ENCODE measurements at places on chromosomes 2 and 18.
A peak's percentile ranks its signal among the peaks of the same experiment; 100 is the strongest.

GRCh38 chr2:223222397-223222796 lies 170.4 kb downstream of the KCNE4 start:
- H3K4me1 ChIP-seq, result peaks cover 11% of the 10 kb centered on the region
- H3K27me3 ChIP-seq, result no peaks in the 10 kb centered on the region
- peak overlapping the region; percentile 53 for H3K27ac ChIP-seq
- no peak for DNase-seq
- no peak overlapping the region for H3K4me3 ChIP-seq
- no peaks in the 10 kb centered on the region for H3K36me3 ChIP-seq

DNA sequence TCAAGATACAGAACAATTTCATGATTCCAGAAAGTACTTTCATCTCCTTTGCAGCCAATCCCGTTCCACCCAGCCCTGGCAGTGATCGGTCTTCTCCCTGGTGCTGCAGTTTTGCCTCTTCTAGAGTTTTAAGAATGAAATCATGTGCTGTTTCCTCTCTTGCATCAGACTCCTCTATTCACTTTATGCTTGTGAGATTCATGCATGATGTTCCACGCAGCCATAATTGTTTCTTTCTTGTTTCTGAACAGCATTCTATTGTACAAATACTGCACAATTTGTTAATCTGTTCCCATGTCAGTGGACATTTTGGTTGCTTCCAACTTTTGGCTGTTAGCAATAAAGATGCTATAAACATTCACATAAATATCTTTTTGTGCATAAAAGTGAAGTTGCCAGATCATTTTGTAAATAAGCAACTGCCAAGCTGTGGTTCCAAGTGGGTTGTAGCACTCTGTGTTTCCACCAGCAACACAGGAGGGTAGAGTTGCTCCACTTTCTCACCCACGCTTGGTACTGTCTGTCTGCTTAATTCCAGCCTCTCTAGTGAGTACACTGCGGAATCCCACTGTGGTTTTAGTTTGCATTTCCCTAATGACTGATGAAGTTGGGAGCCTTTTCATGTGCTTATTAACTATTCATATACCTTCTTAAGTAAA lies 104.5 kb downstream of the TWIST2 start:
- H3K27ac ChIP-seq, result no peak overlapping the region
- DNase-seq, result no peak
- no peak overlapping the region for H3K4me3 ChIP-seq
- no peaks in the 10 kb centered on the region for H3K36me3 ChIP-seq

DNA sequence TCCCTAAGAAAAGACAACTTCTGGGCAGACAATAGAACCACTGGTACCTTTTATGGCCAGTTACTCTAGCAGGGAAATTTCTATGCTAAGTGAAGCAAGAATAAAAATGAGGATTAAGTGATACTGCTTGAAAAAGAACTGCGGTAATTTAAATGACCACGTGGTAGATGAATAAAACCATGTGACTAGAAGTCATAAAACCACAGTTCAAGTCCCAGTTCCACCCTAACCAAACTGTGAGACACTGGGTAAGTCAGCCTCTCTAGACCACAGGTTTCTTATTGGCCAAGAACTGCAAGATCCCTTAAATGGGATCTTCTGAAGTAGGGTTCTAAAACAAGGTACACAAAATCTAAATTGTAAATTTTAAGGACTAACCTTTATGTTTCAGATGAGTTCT lies 12.7 kb downstream of the TMEM237 start:
- H3K4me3 ChIP-seq, result no peak overlapping the region
- H3K4me1 ChIP-seq, result no peaks in the 10 kb centered on the region
- peaks cover 38% of the 10 kb centered on the region for H3K36me3 ChIP-seq
- H3K27me3 ChIP-seq, result no peaks in the 10 kb centered on the region

GRCh38 chr2:151241224-151241623 lies 20.4 kb downstream of the RBM43 start:
- no peak overlapping the region for H3K27ac ChIP-seq
- H3K4me3 ChIP-seq, result no peak overlapping the region
- H3K36me3 ChIP-seq, result peaks cover 7% of the 10 kb centered on the region
- H3K4me1 ChIP-seq, result peaks cover 8% of the 10 kb centered on the region

DNA sequence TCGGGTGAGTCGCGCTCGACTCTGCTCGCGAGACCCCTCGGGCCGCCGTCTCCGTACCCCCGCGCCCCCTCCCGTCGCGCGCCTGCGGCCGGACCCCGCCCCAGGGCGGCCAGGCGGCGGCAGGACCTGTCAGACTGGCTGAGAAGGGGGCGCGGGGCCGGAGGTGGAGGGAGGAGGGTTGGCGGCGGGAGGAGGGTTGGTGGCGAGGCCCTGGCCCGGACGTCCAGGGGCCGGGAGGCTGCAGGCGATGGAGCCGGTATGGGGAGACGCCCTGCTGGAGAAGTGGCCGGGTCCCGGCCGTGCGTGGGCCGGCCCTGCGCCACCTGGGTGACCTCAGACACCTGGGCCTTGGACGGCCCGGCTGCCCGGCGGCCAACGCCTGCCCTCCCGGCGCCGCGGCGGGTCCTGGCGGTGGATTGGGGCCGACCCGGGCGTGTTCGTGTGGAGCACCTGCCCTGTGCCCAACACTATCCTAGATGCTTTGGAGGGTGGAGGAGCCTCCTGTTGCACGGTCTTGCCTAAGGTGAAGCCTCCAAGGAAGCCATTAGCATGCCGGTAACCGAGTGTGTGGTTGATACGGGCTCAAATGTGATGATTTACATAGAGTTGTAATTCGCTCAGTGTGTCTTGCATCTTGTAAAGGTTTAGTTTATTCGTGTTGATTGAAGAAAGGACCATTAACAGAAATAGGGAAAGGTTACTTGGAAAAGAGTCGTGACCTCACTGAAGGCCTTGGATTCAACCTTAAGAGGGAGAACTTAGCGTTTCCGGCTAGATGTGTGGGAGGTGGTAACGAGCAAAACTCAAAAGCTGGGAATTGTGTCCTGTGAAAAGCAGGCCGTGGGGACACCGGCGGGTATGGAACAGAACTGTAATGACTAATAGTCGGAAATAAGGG lies 550 bp downstream of the MYL12B start:
- DNase-seq, result no peak
- H3K4me1 ChIP-seq, result peaks cover 64% of the 10 kb centered on the region
- H3K4me3 ChIP-seq, result peak overlapping the region; percentile 91
- H3K27me3 ChIP-seq, result no peaks in the 10 kb centered on the region
- peaks cover 16% of the 10 kb centered on the region for H3K36me3 ChIP-seq

GRCh38 chr18:59148192-59148591 lies 8.5 kb downstream of the SEC11C start:
- H3K4me3 ChIP-seq, result no peak overlapping the region
- H3K4me1 ChIP-seq, result peaks cover 4% of the 10 kb centered on the region
- peaks cover 11% of the 10 kb centered on the region for H3K36me3 ChIP-seq
- no peaks in the 10 kb centered on the region for H3K27me3 ChIP-seq
- no peak for DNase-seq

DNA sequence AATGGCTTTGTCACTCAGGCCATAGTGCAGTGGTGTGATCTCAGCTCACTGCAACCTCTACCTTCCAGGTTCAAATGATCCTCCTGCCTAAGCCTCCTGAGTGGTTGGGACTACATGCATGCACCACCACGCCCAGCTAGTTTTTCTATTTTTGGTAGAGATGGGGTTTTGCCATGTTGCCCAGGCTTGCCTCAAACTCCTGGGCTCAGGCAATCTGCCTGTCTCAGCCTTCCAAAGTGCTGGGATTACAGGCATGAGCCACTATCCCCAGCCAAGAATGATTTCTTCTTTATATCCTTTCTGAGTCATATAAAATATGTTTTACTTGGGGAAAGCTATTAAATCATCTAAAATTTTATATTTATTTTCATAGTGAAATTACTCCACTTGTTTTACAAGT lies 61.3 kb downstream of the CYBRD1 start:
- H3K4me3 ChIP-seq, result no peak overlapping the region
- H3K36me3 ChIP-seq, result no peaks in the 10 kb centered on the region
- H3K27ac ChIP-seq, result no peak overlapping the region
- peaks cover 4% of the 10 kb centered on the region for H3K27me3 ChIP-seq

- no peaks in the 10 kb centered on the region for H3K4me1 ChIP-seq
- H3K27me3 ChIP-seq, result no peaks in the 10 kb centered on the region
- DNase-seq, result no peak
- H3K36me3 ChIP-seq, result no peaks in the 10 kb centered on the region
Measured at GRCh38 chr18:78242254-78242643, 737.4 kb upstream of the SALL3 start.

DNA sequence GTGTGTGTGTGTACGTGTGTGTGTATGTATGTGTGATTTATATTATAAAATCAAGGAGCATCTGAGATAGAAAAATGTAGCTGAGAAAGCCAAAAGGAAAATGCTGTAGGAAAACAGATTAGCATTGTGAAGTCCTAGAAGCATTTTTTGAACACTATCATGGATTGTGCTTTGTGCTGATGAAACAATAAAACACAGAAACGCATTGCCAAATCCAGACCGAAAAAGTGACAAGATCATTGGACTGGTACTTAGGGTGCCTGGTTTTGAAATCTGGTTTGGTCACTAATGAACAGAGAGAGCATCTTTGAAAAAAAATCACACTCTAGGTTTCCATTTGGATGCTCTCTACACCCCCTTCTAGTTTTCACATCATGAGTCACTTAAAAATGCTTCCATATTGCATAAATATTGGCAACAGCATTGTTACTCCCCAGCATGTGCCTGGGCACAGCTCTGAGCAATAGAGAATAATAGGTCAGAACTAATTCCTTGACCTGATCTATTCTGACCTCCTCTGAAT lies 214.6 kb upstream of the LRRTM1 start:
- H3K27ac ChIP-seq, result no peak overlapping the region
- no peak overlapping the region for H3K4me3 ChIP-seq
- no peaks in the 10 kb centered on the region for H3K36me3 ChIP-seq
- no peaks in the 10 kb centered on the region for H3K4me1 ChIP-seq
- no peak for DNase-seq

- H3K4me3 ChIP-seq, result peak overlapping the region; percentile 100
- no peak for DNase-seq
- peaks cover 5% of the 10 kb centered on the region for H3K36me3 ChIP-seq
- peak overlapping the region; percentile 95 for H3K27ac ChIP-seq
- peaks cover 48% of the 10 kb centered on the region for H3K4me1 ChIP-seq
- H3K27me3 ChIP-seq, result no peaks in the 10 kb centered on the region
Measured at GRCh38 chr18:23453680-23454058, 582 bp downstream of the RIOK3 start.

GRCh38 chr2:74603282-74604000 lies 44.7 kb downstream of the M1AP start:
- no peak for DNase-seq
- no peak overlapping the region for H3K27ac ChIP-seq
- H3K4me3 ChIP-seq, result no peak overlapping the region
- no peaks in the 10 kb centered on the region for H3K4me1 ChIP-seq
- H3K36me3 ChIP-seq, result no peaks in the 10 kb centered on the region

DNA sequence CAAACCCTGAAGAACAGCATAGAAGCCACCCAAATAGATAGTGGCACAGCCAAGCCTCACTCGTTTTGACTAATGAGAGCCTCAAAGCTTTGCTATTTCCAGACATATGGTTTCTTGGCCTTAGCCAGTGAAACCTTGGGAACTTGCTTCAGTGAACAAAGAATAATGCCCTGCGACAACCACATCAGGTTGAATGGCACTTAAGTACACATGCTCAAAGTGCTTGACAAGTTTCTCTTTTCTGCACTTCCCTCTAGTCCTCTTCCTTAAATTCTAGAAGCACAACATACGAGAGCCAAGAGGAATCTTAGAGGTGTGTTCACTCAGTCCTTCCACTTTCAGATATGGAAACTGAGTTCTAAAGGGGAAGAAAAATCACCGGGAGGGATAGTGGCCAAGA lies 258.3 kb downstream of the HAUS1 start:
- no peaks in the 10 kb centered on the region for H3K4me1 ChIP-seq
- DNase-seq, result no peak
- no peak overlapping the region for H3K4me3 ChIP-seq
- H3K36me3 ChIP-seq, result no peaks in the 10 kb centered on the region
- H3K27me3 ChIP-seq, result no peaks in the 10 kb centered on the region

GRCh38 chr2:85537600-85538506 lies 1.1 kb upstream of the MAT2A start:
- peaks cover 27% of the 10 kb centered on the region for H3K36me3 ChIP-seq
- H3K27me3 ChIP-seq, result no peaks in the 10 kb centered on the region
- peak overlapping the region; percentile 89 for H3K4me3 ChIP-seq
- no peak for DNase-seq
- peaks cover 45% of the 10 kb centered on the region for H3K4me1 ChIP-seq
- H3K27ac ChIP-seq, result peak overlapping the region; percentile 99

- H3K36me3 ChIP-seq, result peaks cover 8% of the 10 kb centered on the region
- no peaks in the 10 kb centered on the region for H3K27me3 ChIP-seq
- H3K4me1 ChIP-seq, result peaks cover 2% of the 10 kb centered on the region
- no peak for DNase-seq
- H3K4me3 ChIP-seq, result no peak overlapping the region
- no peak overlapping the region for H3K27ac ChIP-seq
Measured at GRCh38 chr2:86011449-86011941, 94.2 kb downstream of the POLR1A start.

DNA sequence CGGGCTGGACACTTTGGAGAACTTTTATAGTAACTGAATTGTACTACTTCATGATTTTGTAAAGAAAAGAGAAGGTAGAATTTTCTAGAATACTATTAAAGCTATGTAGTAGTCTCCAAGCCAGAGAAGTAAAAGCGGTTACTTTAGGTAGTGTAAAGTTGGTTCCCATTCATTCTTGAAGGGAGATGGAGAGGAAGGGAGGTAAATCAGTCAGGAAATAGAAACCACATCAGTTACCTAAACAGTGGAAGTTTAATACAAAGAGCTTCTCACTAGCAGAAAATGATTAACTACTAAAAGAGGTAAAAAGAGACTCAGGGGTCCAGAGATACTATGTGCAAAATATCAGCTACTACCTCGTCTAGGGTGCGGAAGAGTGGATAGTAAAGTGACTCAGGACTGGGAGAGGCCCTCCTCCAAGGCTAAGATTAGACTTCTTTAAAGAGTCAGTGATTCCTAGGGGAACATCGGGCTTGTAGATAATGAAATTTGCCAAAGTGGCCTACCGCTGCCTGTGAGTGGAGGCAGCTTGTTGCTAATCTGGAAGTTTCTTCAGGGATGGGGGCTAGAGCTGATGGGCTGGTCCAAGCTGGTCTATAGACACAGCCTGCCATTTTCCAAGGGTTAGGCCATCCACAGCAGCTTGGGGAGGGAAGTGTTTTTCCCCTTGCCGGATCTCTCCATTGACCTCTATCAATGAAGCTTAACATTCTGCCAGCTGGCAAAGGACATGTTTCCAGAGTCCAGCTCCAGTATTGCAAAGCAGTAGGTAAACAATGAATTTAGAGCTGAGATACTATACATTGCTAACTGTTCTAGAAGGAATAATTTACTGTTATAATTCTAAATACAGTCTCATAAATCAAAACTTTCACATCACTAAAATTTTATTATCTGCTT lies 246.4 kb upstream of the BOD1L2 start:
- H3K36me3 ChIP-seq, result no peaks in the 10 kb centered on the region
- H3K4me1 ChIP-seq, result no peaks in the 10 kb centered on the region
- H3K4me3 ChIP-seq, result no peak overlapping the region
- H3K27ac ChIP-seq, result no peak overlapping the region
- no peak for DNase-seq
